MCF 10A (cell line): ENCODE measurements at places on chromosomes 3 and 15. TPM values are rescaled to one million over a fixed set of nuclear protein-coding genes. Genes with fewer than 3 reads are reported as not detected.

DNA sequence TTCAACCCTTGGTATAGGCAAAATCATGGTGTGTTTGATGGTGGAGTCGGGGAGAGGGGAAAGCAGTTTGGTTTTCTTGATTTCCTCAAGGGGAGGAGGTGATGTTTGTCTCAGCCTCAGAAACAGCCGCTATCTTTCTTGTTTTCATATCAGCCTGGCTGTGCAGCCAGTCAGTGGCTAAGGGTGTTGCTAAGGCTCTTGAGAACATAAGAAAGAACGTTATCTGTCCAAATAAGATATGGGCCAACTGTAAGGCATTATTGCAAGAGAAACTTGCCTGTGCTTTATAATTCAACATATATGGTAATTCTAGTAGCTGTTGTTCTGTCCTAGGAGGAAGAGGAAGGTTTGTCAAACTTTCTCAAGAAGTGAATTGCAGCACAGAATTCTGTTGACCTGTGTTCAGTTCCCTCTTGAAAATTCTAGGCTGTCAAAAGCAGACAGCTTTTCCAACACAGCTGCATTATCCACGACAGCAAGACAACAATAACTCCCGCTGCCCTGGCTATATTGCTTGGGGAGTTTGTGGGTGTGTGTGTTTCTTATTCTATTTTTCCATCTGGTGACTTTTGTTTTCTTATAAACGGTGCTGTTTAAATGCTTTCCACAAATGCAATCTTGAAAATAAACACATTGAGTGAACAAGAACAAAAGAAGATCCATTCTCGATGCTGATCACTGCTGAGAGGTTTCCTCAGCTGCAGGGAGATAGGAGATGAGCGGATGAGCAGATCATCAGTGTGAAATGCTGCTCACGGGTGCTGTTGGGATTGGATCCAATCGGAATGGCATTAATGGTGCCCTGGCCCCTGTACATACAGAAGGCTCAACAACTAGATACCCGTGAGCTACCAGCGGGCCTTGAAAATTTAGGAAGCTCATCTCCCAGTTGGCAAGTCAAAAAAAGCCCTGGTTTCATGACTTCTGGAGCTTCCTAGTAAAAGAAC lies 90.8 kb upstream of the TNFAIP8L3 start:
- DNase-seq, result no peak

DNA sequence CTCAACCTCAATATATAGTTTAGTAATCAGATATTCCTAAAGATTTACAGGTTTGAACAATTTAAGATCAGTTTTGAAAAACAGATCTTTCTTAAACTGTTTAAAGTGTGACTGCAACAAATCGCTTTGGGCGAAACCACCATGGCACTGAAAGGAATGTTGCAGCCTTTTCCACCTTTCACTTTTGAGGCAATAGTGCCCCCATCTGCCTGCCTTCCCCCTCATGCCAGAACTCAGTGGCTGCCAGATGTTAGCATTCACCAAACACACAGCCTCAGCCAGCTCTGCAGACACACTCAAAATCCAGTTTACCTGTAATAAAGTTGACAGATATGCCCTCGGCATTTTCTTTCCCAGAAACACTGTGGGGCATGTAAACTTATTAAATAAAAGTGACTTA lies 3.3 kb downstream of the LYSMD4 start:
- DNase-seq, result peak; percentile 49

DNA sequence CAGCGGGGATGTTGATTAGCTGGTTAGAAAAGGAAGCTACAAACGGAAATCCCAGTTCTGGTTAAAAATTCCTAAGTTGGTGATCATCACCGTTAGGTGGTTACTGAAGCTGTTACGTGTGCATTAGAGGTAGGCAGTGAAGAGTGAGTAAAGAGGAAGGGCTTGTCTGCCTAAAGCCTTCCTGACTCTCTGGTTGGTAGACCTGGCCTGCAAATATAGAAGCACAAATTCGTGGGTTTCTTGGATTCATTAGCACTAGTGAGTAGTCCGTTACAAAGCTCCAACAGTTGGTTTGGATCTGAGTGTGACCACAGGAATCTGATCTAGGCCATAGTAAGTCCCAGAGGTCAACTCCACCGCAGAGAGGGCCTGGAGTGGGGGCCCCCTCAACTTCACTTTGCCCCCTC lies 174.0 kb upstream of the TP63 start:
- DNase-seq, result peak; percentile 20

DNA sequence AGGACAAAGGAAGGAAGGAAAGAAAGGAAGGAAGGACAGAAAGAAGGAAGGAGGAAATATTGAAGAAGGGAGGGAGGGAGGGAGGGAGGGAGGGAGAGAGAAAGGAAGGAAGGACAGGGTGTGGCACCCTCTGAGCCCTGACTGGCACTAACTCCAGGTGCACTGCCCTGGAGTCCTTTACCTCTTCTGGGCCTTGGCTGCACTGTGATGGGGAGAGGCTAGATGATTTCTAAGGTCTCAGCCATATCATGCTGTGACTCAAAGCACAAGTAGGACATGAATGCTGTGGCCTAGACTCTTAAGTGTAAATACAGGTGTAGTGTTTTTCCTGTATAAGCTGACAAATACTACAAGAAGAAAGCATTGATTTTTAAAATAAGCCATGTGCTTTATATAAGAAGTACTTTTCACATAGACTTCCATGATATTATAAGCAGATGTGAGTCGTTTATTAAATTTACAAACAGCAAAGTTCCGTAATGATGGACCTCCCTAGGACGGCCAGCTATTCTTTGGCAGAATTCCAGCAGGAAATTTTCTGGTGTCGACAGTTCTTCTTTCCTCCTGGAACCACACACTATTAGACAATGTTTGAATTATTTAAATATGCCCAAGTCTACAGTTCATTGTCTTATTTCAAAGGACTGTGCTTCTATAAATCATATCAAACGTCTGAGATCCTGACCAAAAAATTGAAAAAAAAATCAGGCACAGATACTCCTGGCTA lies 213.8 kb upstream of the C2CD4B start:
- no peak for DNase-seq

- DNase-seq, result no peak
These were observed 236.0 kb upstream of the EIF1B start for GRCh38 chr3:40073310-40074007.

DNA sequence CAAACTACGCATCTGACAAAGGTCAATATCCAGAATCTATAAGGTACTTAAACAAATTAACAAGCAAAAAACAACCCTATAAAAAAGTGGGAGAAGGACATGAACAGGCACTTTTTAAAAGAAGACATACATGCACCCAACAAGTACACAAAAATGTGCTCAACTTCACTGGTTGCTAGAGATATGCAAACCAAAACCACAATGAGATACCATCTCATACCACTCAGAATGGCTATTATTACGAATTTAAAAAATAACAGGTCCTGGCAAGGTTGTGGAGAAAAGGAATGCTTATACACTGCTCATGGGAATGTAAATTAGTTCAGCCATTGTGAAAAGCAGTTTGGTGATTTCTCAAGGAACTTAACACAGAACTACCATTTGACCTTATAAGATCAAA lies 175.6 kb upstream of the MLF1 start:
- DNase-seq, result no peak

DNA sequence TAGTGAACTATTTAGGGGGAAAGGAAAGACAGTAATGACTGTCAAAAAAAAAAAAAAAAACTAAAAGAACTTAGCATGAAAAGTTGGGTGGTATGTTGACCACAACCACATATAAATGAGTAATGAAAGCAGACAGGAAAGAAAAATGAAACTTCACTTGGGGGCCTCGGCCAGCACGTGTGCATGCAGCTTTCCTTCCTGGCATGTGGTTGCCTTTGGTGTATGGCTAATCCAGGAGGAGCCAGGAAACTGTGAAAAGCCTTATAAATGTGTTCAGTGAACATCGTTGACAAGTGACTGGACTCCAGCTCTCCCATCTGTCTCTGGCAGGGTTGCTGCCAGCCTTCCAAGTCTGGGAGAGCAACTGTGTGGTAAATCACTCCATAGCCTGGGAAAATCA lies 195.1 kb downstream of the DTWD1 start:
- no peak for DNase-seq

DNA sequence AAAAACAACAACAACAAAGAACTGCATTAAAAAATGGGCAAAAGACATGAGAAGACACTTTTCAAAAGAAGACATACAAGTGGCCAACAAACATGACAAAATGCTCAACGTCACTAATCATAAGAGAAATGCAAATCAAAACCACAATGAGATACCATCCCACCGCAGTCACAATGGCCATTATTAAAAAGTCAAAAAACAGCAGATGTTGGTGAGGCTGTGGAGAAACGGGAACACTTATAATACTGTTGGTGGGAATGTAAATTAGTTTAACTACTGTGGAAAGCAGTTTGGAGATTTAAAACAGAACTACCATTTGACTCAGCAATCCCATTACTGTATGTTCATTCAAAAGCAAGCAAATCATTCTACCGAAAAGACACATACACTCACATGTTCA lies 15.1 kb downstream of the EIF1B start:
- no peak for DNase-seq

- DNase-seq, result no peak
These were observed 389.8 kb downstream of the TBC1D5 start for GRCh38 chr3:17352620-17353019.

- no peak for DNase-seq
These were observed 187.4 kb downstream of the MECOM start for GRCh38 chr3:169475978-169476698.

DNA sequence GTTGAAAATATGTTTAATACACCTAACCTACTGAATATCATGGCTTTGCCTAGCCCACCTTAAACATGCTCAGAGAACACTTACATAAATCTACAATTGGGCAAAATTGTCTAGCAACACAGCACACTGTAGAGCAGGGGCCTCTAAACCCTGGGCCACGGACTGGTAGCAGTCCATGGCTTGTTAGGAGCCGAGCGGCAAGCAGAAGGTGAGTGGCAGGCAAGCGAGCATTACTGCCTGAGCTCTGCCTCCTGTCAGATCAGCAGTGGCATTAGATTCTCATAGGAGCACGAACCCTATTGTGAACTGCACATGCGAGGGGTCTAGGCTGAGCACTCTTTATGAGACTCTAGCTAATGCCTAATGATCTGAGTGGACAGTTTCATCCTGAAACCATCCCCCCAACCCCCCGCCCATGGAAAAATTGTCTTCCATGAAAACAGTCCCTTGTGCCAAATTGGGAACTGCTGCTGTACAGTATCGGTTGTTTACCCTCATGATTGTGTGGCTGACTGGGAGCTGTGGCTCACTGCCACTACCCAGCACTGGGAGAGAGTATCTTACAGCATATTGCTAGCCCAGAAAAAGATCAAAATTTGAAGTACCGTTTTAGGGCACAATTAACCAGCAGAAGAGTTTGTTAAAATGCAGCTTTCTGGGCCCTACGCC lies 26.1 kb downstream of the CMSS1 start:
- DNase-seq, result no peak

DNA sequence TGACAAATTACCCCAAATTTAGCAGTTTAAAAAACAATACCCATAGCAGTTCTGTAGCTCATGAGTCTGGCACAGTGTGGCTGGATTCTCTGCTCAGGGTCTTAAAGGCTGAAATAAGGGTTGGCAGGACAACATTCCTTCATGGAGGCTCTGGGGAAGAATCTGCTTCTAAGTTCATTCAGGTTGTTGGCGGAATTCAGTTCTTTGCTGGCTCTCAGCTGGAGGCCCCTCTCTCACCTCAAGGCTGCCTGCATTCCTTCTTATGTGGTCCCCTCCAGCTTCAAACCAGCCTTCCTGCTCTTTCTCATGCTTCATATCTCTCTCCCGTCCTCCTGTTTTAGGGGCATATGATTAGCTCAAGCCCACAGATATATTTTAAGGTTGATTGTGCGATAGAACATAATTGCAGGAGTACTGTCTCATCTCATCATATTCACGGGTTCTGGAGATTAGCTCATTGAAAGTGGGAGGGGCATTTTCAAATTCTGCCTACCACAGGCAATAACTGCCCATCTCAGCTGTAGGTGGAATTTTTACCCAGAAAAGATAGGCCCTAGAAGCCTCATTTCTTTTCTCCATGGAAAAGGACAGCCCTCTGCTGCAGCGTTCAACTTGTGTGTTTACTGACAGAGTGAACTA lies 5.6 kb upstream of the ZBTB47 start:
- no peak for DNase-seq

DNA sequence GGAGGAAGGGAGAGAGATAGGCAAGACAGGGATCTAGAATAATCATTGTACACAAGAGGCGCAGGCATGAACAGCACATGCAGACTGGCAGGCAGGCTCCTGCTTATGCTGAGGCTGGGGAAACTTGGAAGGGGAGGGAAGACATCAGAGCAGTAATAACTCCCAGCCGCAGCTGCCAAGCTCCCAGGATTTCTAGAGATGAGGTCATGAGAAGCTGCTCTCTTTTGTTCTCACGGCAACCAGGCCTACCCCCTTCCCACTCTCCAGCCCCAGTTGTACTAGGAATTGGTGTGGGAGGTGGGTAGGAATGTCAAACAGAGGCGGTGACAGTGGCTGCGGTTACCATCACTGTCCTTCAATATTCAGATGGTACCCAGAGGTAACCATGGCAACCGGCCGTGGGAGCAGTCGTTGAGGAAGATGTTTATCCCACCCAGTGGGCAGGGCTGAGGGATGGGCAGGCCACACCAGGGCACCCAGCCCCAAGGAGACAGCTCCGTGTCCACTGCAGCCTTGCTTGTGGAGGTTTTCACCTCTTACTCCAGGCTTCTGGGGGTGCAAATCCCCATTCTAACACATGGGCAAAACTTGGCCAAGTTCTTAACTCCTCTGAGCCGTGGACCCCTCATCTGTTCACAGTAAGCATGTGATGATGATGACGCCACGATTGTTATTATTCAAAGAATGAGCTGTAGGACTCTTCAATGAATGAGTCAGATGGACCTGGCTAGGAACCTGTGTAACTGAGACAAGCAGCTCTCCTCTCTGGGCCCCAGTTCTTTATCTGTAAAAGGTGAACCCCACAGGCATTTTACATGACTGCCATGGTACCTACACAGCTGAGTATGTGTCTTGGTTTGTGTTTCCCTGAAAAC lies 360.8 kb upstream of the PROK2 start:
- DNase-seq, result no peak

The ABHD10 gene
- 26.0 and 34.1 TPM in 2 replicates for total RNA-seq

The LRRC31 gene
- not detected in 2 replicates for total RNA-seq

The CPNE9 gene
- total RNA-seq, result not detected in 2 replicates

The CYP8B1 gene
- not detected in 2 replicates for total RNA-seq
